Hematopoietic multipotent progenitor cell treated with erythropoietin and hydrocortisone succinate and interleukin-3 and kit ligand, for 6 days (in vitro differentiated cells): ENCODE measurements at places on chromosomes 12 and 14.

DNA sequence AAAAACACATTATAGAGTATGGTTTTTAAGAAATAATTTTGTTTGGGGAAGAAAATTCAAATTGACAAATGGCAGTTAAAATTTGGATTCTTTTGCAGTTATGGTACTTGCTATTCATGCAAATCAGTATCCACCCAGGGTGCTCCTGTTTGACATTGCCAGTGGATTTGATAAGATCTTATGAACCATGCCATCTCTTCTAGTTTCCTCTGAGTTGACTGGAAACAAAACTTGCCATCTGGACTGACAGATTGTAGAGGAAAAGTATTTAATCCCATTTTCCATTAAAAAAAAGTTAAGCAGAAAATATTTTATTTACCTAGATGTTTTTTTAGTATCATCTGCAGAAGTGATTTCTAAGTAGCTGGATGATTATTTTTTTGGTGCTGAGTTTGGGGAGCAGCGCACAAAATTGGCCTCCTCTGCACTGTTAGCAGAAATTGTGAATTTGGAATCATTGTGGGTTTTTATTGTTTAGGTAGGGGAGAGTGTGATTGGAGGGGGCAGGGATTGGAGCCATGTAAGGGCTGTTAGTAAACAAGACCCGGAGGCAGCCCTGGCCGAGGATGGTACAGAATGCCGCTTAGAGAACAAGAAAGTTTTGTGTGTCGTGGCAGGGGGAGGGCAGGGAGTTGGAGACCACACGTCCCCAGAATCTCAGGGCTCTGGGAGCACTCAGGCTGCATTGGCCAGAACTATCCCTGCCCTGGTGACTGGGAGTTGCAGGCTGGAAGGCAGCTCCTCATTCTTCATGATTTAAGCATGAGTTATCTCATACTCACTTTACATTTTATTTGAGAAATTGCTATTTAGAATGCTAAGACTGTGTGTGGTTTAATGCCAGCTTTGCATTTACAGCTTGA is 56.6 kb downstream of the WDR20 start:
- DNase-seq = no peak

DNA sequence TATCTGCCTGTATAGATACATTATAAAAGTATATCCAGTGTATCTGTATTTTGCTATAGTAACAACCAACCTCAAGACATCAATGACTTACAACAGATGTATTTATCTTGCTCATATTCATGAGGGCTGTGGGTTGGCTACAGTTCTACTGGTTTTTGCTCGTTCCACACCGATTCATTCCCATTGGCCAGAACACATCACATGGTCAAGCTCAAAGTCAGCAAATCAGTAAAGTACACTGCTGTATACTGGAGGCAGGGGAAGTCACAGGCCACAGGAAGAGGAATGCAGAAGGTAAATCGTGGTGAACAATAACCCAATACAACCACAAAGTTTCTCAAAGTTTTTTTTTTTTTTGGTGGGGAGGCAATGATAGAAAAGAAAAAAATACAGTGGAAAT is 180.0 kb upstream of the CDKN3 start:
- DNase-seq = no peak

DNA sequence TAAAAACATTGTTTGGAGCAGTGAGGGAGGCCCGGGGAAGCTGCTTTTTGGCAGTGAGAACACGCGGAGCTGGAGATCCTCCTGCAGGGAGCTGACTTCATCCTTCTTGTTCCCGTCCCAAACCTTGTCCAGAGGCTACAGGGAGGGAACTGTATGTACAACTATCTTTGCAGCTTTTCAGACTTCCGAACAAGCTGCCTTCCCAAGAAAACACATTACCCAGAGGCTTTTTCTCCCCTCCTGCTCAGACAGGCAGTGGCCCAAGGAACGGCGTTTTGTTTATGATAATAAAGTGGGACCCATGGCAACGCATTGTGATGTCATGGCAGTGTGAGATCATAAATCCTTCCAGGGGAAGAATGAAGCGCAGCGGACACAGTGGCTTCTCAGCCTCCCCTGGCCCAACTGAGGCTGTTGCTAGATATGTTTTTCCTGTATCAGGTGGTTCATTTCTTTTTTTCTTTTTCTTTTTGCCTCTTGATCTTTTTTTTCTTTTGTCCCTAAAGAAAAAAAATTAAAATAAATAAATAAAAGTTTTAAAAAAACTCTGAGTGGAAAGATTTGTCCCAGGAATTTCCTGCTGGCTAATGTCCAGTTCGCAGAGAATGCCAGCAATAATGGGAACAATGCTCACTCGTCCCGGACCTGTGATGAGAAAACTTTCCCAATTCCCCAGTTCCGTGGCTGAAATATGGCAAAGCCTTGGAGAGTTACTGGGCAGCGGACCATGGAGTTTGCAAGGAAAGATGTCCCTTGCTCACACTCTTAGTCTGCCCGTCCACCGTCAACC is 103.4 kb upstream of the MAP1LC3B2 start:
- peak; percentile 49 for DNase-seq

GRCh38 chr12:98373025-98373554 is 142.3 kb upstream of the TMPO start:
- DNase-seq = peak; percentile 82

GRCh38 chr14:72535485-72535884 is 358.4 kb downstream of the DPF3 start:
- DNase-seq = peak; percentile 62

GRCh38 chr12:27018037-27018436 is 3.9 kb upstream of the TM7SF3 start:
- DNase-seq = no peak

DNA sequence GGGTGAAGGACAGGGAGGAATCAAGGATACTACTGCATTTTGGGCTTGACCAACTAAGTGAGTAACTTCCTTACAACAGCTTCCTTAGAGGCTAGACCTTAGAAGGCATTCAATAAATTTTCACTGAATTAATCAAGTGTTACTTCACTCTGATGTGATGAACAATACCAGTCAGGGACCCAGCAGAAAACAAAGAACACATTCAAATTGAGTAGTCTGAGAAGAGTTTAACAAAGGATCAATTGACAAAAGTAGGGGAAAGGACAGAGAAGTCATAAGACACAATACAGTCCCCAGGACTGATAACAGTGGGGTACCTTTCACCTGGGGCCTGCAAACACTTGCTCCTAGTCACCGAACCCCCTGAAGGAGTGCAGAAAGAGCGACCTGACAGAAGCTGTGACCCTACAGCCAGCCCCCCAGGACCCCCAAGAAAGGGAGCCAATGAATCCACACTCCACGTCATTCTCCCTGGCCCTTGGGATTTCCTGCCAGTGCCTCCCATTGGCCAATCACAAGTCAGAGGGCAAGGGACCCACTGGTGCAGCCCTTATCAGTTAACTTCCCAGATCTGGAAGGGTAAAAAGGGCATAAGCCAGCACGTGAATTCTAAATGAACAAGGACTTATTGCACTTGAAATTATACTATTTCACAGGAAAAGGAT is 6.9 kb downstream of the ANAPC5 start:
- no peak for DNase-seq

DNA sequence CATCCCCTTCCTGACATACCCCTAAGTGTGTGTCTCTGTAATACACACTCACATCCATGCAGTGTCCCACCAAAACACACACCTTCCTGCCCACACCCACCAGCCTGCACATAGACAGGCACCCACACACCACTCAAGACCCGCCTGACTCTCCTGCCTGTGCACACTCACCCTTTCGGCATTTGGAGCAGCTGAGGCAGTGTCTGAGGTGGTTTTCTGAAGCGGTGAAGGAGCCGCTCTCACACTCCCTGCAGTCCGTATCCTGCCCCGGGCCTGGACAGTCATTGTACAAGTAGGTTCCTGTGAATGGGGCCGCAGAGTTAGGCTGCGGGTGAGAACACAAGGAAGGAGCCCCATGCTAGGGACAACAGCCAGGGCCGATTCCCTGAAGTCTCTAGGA is 8.3 kb downstream of the TNFRSF1A start:
- DNase-seq = no peak

- DNase-seq = no peak
These were observed 17.4 kb upstream of the NAP1L1 start for GRCh38 chr12:76101739-76102385.

GRCh38 chr12:132033627-132034026 is 83.9 kb downstream of the EP400 start:
- DNase-seq = no peak

DNA sequence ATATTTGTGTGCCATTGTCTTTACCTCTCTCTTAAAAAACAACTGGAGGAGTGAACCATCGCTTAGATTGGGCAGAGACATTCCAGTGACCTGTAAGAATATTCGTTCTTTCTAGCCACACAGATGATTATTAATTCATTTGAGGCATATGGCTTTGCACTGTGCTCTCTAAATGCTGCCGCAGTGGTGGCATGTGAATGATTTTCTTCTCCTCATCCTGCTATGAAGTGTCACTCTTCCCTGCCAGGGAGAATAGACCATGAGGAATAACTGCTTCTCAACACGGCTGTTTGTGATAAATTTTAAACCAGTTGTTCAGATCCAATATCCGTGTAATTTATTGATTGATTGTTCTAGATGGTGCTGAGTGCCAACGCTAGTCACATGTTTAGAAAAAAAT is 225.3 kb downstream of the CNTN1 start:
- DNase-seq = no peak

- no peak for DNase-seq
These were observed 423.3 kb upstream of the GARIN6 start for GRCh38 chr12:99224237-99224636.

DNA sequence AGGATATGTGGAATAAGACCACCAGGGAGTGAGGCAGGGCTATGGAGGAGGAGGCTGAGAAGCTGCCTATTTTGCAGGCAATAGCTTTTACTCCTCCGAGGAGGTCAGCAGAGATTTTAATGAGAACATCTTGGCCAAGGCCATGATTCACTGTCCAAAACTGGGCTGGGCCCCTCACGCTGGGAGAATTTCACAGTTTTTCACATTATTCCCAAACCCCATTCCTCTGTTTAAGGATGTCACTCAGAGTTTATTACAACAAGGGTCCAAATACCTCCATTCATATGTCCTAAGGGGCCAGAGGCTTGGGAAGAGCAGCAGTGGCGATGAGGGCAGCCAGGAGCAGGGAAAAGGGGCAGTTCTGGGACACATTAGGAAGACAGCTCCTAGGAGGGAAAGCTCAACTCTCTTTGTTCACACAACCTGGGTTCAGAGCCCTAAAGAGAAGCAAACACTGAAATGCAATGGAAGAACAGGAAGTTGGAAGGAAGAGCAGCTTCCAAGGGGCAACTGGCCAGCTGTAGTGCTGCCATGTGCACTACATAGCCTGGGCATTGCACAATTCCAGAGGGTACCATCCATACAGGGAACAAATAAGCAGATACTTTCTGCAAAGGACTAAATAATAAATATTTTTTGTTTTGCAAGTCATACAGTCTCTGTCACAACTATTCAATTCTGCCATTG is 283.2 kb downstream of the NUAK1 start:
- DNase-seq = no peak

DNA sequence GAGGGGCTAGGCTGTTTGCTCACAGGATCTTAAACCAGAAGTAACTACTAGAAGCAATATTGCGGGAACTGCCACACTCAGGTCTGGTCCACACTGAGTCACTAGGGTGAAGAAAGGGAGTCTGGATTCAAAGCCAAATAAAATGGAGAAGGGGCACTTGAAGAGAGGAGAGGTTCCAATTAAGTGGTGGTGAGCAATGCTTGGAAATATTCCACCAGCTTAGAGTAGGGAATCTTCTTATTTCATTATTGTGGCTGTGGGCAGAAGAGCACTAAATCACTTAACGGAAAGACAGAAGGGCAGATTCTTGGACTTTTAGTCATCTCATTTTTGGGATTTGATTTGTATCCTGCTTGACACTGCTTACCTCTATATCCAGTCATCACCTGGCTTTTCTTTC is 48.6 kb upstream of the PPP1R12A start:
- no peak for DNase-seq

DNA sequence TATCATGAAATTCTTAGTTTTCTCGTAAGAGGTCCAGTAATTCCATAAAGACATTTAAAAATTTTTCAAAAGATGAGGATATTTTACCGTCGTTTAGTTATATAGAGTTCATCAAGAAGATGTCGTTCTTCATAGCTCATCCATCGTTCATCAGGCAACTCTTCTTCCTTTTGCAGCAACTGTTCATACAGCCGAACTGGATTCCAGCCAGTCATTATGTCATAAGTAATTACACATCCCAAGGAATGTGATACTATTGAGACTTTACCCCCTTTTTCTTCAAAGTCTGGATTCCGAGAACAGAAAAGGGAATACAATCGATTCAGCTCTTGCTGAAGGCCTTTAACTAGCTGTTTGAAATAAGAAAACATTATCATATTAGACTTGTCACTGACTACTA is 90.3 kb downstream of the DDHD1 start:
- no peak for DNase-seq

- no peak for DNase-seq
These were observed 156.8 kb downstream of the CRADD start for GRCh38 chr12:93833946-93834345.

- no peak for DNase-seq
These were observed 6.0 kb downstream of the TMCC3 start for GRCh38 chr12:94644141-94644979.

- DNase-seq = peak; percentile 7
These were observed 19.8 kb upstream of the OVCH1 start for GRCh38 chr12:29517264-29517663.

DNA sequence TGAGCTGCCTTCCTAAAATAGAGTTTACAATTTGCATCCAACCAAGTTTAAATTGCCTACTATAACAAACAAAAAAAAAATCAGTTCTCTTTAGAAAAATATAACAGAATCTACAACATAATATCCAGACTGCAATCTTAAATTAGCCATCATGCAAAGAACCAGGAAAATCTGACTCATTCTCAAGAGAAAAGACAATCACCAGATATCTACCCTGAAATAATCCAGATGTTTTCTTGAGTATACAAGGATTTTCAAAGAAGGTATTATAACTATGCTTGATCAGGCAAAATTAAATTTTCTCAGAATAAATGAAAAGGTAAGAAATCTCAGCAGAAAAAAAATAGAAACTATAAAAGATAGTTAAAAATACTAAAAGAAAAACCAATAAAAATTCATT is 115.6 kb downstream of the CCER1 start:
- no peak for DNase-seq

DNA sequence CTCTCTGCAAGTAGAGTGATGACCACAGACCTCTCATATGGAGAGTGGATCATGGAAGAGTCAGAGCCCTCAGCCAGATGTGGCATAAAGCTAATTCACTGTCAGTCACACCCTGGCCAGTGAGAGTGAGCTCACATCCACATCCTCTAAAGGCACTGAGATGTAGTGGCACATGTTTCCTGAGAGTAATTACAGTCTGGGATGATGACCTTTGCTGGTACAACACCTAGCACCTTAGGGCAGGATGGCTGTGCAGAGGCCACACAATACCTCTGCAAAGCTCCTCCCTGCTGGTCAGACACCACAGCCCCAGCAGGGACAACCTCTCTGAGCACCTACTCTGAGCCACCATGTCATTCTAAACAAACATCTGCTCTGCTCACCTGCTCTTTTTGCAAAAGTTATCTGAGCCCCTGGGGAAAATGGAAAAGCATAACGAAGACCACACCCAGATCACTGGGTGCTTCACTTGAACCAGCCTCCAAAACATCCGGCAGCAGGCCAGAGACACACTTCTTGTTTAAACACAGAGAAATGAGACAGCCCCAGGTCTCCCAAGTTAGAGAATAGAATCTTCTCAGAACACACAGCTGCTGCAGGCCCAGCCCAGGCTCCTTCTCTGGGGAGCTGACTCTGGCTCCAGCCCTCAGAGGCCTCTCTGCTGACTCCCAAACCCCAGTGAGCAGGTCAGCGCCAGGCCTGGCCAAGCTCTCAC is 30.3 kb downstream of the PITPNM2 start:
- DNase-seq = no peak
